NCI-H69 (cell line): ENCODE measurements at places on chromosomes 6 and 20.

- no peak for DNase-seq
Measured at GRCh38 chr6:75079589-75079988, 126.3 kb downstream of the COL12A1 start.

DNA sequence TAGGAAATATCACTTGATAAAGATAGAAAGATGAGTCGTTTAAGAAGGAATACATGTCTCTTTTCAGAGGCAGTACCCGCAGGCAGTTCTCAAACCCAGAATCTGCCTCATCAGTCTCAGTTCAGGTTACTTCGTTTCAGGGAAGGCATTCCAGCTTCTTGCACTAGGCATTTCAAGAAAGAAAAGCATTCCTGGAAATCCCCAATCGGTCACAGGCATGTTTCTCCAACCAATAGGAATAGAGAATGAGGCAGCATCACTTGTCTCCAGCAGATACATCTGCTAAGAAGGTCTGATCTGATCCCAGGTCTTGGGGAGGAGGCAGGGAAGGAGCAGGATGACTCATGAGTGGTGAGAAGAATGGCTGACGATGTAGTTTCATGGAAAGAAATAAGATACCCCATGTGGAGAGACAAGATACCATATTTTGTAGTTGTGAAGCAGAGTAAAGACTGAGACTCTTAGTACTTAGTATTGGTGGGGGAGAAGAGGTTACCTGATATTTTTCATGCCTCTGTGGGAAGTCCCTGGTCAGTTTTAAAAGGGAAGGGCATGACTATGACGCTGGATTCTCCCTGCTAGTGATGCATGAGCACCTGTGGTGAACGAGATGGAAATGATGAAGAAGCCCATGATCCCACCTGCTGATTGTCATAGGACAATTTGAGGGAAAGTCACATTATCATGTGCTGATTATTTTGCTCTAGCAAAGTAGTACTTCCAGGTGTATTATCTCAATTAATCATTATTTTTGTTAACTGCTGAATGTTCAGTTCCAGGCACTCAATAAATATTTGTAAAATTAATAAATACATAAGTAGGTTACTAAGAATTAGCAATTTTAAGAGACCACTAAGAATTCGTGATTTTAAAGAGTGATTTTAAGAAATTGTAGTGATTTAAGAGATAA is 20.3 kb upstream of the HLA-DRB1 start:
- peak; percentile 4 for DNase-seq

- DNase-seq = no peak
Measured at GRCh38 chr6:166592821-166593220, 6.3 kb upstream of the RAMACL start.

DNA sequence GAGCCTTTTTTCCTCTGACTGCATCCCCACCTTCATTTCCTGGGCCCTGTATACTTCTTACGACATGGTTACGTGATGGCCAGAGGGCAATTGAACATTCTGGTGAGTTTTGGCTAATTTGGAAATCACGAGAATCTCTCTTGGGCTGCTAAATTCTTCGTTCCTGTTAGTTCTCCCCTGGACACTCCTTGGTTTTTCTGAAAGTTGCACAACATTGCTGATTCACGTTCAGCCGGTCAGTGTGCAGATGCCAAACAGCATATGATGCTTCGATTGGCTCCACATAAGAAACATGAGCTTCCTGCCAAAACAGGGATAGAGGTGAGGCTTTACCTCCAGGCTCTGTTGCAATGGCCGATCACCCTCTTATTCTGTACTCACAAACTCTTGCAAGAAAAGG is 119.4 kb upstream of the LY86 start:
- DNase-seq = no peak

DNA sequence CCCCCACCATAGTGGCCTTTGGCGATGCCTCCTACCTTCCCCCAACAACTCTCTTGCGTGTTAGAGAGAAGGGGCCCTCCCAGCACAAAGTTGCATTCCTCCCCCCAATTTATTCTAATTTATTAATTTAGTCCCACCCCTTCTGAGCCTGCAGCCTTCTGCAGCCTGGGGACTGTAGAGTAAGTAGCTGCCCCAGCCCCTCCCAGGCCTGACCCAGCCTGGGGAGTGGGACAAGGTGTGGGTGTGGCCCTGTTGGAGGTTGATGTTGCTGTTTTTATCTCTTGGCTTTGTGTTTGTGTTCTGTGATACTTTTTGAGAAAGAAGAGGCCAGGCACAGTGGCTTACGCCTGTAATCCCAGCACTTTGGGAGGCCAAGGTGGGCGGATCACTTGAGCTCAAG is 49.4 kb downstream of the ORC3 start:
- no peak for DNase-seq

- no peak for DNase-seq
Measured at GRCh38 chr20:41175201-41175651, 37.9 kb downstream of the PLCG1 start.
